Activated naive CD8-positive, alpha-beta T cell treated with anti-CD3 and anti-CD28 coated beads, Interleukin-2, amount 50 U/mL, for 16 hours (primary cell): ENCODE measurements at places on chromosomes 12 and 14.

DNA sequence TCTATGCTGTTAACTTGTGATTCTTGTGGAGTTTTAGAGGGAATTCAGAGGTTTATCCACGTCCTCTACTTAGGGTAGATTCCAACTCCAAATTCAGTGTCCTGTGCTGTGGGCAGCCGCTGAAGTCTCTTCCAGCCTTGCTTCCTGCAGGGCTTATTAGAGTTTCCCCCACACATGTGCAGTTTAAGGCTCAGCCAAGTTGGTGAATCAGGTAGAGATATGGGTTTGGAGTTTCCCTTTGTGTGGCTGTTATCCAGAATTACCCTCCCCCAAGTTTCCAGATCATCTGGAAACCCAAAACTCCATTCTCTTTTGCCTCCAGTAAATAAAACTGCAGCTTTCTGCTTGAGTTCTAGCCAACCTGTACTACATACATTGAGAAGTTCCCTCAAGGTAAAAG, 853.7 kb downstream of the GALC start:
- DNase-seq, result no peak

DNA sequence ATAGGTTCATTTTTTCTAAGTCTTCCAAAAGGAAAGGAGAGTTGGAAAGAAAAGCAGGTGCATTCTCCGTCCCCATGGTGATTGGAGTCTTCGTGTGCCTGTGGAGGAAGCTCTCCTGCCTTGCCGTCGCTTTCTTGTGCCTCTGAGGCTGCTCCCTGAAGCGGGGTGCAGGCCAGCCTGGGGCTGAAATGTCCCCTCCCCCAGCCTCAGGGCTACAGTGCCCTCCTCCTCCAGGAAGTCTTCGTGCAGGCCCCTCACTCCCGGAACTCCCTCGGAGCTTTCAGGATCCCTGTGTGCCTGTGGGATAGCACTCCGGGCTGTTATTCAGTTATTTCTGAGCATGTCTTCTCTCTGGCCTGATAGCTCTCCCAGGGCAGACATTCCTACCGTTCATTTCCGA, 569.2 kb downstream of the VRK1 start:
- DNase-seq, result no peak

- DNase-seq, result no peak
These were observed 10.2 kb upstream of the FLRT2 start for GRCh38 chr14:85519661-85520305.

GRCh38 chr12:62919838-62920237, 15.1 kb downstream of the PPM1H start:
- DNase-seq, result no peak

DNA sequence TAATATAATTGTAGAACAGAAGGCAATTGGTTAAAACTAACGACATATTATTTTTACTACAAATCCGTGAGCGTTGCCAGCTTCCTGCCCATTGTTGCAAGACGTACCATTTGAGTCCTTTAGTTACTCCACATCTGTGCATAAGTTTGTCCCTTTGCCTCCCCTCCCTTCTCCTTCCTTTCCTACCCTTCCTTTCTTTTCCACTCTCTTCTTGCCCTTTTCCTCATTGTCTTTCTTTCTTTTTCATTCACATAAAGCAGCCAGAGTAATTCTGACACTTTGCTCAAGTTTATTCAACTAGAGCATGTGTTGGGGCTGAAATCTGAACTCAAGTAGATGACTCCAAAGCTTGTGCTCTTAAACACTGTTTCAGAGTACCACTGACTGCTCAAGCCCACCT, 239.1 kb downstream of the FOXG1 start:
- no peak for DNase-seq

DNA sequence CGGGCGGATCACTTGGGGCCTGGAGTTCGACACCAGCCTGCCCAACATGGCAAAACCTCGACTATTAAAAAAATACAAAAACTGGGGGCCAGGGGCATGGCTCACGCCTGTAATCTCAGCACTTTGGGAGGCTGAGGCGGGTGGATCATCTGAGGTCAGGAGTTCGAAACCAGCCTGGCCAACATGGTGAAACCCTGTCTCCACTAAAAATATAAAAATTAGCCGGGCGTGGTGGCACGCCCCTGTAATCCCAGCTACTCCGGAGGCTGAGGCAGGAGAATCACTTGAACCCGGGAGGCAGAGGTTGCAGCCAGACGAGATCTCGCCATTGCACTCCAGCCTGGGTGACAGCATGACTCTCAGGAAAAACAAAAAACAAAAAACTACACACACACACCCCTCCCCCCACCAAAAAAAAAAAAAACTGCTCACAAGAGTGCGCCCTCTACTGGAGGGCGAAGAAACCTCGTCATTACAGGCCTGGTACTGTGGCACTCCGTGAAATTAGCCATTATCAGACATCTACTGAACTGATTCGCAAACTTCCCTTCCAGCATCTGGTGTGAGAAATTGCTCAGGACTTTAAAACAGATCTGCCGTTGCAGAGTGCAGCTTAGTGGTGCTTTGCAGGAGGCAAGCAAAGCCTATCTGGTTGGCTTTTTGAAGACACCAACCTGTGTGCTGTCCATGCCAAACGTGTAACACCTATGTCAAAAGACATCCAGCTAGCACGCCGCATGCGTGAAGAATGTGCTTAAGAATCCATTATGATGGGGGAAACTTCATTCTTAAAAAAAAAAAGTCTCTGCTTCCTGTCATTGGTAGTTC, 7.7 kb downstream of the PPP1R3E start:
- DNase-seq, result peak; percentile 16

GRCh38 chr12:74963304-74963703, 246.3 kb downstream of the KCNC2 start:
- DNase-seq, result no peak

- DNase-seq, result no peak
These were observed 422.4 kb upstream of the LMO3 start for GRCh38 chr12:17028348-17028747.
